RKO (cell line): ENCODE measurements at places on chromosomes 1 and 21.

- no peak for DNase-seq
These were observed 5.1 kb upstream of the BRDT start for GRCh38 chr1:91944087-91944486.

DNA sequence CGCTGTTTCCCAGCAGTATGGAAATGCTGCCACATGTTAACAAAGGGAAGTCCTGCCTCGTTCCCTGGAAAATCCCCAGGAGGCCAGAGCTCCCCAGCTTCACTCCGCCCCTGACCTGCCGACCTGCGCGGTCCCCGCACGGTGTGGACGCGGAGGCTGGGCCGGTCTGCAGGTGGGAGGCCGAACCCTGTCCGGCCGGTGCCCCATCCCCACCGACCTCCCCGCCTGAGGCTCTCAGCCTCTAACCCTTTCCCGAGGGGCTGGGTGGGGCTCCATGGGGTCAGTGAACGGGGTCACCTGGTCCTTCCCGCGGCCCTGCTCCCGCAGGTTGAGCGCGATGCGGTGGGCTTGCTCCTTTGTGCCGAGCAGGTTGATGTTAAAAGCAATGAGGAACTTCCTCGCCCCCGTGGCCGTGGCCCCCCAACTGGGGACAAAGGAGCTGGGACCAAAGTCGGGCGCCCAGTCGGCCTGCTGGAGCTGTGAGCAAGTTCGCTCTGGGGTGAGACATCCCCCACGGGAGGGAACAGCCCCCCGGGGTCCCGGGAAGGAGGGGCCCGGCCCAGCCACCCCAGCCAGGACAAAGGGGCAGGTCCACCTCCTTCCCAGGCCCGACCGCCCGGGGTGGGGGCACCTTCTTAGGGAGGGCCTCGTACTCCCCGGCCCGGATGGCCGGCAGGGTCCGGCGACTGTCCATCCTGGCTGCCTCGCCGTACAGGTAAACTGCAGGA, 4.0 kb downstream of the FTCD start:
- no peak for DNase-seq

DNA sequence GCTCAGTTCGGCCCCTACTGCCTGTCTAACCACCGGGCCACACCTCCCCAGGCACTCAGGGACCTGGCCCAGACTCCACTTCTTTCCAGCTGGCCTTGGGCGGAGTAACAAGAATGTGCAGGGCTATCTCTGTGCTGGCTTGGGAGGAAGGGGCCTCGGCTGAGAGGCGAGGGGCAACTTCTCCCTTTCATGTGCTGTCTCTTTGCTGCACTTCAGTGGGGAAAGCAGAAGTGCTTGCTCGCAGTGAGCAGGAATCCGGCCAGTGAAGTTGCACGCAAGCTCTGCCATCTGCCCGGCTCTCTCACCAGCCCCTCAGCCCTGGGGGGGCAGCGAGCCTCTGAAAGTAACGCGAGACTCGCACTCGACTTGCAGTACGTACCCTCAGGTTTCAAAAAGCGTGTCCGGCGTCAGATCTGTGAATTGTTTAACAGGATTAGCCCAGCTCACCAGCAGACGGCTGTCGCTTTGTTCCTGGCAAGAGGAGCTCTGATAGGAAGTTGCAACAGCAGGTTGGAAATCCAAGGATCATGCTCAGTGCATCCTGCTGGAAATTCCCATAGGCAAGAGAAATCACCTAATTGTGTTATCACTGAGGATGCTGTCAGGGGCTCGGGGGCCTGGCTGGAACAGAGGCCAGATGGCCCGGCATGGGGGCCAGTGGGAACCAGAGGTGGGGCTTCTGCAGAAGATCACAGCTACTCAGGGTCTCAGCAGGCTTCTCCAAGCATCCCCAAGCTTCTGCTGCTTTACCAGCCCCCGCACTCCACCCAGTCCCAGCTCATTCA, 221.1 kb downstream of the NPHP4 start:
- no peak for DNase-seq

- peak; percentile 45 for DNase-seq
These were observed 32.7 kb upstream of the ETV3 start for GRCh38 chr1:157170677-157171515.

DNA sequence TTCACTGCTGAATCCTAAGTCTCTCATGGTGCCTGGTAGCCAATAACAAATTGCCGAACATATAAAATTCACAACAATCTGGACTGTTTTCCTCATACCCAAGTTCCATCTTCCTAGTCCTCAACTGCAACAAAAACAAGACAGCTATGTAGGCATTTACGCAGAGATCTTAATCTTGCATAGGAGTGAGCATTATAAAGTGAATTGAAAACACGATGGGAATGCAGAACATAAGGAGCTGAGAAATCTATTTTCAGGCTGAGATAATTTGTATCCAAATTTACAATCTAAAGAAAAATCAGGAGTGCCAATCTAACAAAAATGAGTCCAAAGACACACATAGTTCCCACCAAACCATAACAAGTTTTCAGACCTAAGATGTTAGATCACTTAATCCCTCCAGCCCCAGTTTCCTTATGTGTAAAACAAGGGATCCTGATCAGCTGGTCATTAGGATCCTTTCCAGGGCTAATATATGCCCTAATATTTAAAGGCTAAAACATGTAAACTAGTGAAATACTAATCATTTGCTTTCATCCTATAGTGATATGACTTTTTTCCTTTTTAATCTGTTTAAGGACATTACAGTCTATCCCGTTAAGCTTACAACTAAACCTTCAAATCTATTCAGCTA, 1.9 kb downstream of the SLC16A1 start:
- no peak for DNase-seq

DNA sequence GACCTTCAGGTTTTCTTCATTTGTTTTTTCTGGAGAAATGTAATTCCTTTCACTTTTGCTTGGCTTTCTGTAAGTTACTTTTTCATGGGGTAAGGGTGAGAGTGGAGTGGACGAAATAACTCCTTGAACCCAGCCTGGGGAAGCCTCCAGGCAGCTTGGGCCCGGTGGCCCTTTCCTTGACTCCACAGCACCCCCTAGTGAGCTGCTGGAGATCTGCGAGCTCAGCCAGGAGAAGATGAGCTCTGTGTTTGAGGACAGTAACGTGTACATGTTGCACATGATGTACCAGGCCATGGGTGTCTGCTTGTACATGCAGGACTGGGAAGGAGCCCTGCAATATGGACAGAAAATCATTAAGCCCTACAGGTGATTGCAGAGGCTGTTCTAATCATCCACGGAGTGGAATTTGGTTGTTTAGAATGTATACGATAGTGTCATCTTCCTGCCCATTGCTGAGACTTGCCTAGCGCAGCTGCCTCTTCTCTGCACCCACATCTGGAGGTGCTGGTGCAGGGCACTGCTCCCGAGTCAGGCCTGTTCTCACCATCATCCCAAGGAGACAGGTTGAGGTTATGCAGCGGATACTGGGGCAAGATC, 51.0 kb downstream of the SMYD2 start:
- peak; percentile 41 for DNase-seq

DNA sequence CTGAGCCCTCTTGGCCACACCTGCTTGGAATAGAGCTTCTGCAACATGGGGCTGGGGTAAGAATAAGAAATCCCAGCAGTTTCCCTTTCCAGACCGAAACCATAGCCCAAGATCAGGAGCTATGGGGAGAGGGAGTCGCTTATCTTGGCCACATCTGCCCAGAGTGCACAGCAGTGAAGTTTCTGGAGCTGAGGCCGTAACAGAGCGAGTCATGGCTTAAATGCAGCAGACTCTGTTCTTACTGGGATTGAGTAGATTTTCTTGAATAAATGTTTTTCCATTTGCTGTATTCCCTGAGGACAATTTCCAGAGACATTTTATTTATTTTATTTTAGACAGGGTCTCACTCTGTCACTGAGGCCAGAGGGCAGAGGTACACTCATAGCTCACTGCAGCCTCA, 33.5 kb downstream of the CFAP57 start:
- DNase-seq: no peak

DNA sequence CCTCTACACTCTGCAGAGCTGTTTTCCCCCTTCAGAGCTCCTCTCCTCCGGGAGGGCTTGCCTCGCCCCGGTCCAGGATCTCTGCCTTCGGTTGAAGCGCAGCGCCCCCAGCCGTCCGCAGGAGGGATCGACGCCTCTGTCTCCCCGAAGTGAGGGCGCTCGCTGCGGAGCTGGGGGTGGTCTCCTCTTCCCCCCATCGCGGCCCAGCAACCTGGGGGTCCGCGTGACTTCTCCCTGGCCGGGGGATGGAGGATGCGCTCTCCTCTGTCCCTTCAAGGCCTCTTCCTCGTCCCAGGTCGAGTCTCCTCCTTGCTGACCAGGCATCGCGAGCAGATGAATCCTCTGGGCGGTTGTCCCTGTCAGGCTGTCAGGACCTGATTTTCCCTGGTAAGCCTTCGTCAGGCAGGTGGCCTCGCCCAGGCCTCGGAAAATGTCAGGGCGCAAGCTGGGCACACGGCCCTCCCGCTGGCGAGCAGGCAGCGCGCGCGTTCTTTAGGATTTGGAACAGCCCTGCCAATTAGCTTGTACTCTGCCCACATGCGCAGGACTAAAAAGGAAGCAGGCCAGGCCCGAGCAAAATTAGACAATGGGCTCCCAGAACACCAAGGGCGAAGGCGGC, 90.5 kb downstream of the EDEM3 start:
- no peak for DNase-seq

DNA sequence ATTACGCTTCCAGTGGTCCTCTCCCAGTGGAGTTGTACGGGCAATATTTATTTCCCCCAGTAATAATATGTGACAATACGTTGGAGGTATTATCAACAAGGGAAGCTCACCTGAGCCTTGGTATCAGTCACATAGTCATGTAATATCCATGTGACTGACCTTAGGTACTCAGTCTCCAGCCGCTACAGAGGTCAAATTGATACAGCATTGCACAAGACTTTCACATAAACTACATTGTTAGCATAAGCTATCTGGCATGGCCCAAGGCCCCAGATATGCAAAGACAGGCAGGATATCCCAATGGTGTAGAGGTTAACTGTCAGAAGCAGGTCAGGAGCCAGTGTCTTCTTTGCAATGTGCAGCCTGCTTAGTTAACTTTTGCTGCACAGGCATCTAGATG, 15.3 kb upstream of the CHIT1 start:
- no peak for DNase-seq

DNA sequence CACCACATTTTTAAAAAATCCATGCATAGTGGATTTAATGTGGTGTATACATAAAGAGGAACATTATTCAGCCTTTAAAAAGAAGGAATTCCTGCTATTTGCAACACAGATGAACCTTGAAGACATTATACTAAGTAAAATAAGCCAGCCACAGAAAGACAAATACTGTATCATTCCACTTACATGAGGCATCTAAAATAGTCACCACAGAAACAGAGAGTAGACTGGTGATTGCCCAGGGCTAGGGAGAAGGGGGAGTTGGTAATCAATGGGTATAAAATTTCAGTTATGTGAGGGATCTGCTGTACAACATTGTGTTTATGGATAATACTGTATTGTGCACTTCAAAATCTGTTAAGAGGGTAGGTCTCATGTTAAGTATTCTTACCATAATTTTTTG, 10.0 kb downstream of the FAM163A start:
- no peak for DNase-seq

- no peak for DNase-seq
These were observed 7.0 kb downstream of the SMCP start for GRCh38 chr1:152884966-152885624.

- peak; percentile 26 for DNase-seq
These were observed 4.0 kb downstream of the HAO2 start for GRCh38 chr1:119372503-119373086.

- DNase-seq: no peak
These were observed 11.5 kb downstream of the ATP2B4 start for GRCh38 chr1:203638103-203638475.

- DNase-seq: no peak
These were observed 211.7 kb downstream of the NFIA start for GRCh38 chr1:61293986-61294504.

- DNase-seq: no peak
These were observed 32.1 kb downstream of the SERTAD4 start for GRCh38 chr1:210264496-210265380.

GRCh38 chr1:2644591-2645101, 11.8 kb upstream of the MMEL1 start:
- no peak for DNase-seq

GRCh38 chr1:198253259-198253658, 96.5 kb downstream of the NEK7 start:
- DNase-seq: no peak

GRCh38 chr1:211912038-211912437, 81.5 kb upstream of the LPGAT1 start:
- DNase-seq: no peak

GRCh38 chr21:34881839-34882371, 167.2 kb downstream of the RUNX1 start:
- peak; percentile 96 for DNase-seq

DNA sequence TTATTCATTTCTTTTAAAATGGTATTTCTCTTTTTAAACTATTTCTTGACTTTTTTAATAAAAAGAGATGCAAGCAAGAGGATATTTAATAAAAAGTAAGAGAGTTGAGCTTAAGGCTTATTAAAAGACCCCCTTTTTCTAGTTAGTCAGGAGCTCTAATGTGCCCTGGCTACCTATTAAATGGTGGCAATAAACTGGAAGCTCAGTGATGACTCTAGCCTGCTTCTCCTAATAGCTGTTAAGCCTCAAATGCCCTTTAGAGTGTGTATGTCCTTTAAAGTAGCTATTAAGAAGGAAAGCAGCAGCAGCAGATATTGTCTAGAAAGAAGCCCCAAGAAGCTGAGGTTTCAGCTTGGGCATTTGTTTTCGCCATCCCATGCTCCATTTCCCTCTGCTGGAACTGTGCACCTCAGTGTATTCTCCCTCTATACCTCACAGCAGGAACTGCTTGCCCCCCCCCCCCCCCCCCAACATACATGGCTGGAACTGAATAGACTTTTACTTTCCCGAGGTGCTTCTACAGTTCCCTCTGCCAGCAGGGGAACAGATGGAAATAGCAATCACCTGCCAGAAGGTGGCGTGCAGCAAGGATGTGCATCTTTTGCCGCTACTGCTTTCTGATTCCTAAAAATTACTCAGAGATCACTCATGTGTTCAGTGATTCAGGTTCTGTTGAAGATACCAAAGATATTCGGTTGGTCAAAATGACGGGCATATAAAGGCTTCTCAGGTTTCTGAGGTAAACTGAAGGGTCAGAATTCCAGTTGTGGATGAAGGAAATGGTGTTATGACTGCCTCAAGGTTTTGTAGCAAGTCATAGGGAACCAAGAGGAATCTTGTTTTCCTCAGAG, 2.5 kb downstream of the RGS4 start:
- peak; percentile 95 for DNase-seq
